ENCODE measurements at places on chromosomes 3 and 15.

- no peak for DNase-seq
These were observed 88.2 kb downstream of the CPN2 start for GRCh38 chr3:194262925-194263305.

DNA sequence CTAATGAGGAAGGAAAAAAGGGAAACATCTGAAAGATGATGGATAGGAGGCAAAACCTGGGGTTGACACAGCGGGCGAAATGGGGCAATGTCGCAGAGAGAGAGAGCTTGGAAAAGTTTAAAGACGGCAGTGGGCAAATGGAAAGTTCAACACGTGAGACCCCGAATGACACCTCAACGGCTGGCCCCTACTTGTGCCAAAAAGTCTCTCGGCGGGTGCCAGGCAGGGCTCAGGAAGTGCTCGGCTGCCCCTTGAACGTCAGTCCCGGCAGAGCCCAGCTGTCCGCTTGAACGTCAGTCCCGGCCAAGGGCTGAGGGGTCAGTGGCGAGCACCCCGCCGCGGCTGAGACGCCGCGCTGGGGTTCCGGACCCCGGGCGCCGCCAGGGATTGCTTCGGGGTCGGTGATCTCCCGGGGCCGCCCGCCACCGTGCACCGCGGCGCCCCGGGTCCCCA, 658 bp downstream of the EOGT start:
- DNase-seq: peak; percentile 12

GRCh38 chr3:178847190-178847589, 224.4 kb downstream of the ZMAT3 start:
- no peak for DNase-seq

DNA sequence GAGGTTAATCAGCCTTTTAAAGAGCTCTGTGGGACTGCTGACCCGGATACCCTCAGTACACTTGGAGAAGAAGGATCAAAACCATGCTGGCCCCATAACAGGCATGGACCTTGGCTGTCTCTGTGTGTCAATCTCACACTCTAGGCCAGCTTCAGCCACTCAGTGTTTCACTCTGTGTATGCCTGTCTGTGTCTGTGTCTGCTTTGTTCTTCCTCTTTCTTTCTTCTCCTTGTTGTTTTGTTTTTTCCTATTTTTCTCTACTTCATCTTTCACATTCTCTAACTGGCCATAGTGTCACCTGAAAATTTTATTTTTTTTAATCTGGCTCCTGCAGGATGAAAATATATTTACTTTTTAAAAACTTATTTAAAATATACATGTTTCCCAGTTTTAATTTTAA, 51.1 kb downstream of the SERP1 start:
- peak; percentile 3 for DNase-seq

DNA sequence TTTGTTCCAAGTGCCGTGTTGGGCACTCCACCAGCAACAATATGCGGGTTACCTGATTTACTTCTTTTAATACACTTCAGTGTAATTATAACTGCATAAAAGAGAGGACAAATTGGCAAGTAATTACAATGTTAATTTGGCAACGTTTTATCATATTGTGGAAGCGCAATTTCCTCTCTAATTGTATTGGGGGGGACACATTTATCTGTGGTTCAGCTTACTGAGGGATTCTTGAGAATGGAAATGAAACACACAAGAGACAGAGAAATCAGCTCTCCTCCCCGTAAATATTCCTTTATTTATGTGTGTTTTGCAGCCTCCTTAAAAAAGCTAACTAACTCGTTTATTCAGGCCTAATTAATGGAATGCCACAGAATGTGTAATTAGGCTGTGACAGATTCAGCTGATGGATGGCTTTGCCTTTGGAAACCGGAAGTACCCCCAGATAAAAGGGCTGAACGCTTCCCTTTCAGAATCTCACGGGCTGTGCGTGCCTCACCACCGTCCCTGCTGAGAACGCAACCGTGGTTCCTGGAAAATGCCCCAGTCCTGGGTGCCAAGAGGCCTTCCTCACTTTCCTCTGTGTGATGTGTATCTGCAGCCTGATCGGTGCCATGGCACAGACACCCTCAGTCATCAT, 247.1 kb upstream of the ST8SIA2 start:
- DNase-seq: no peak

GRCh38 chr3:115635406-115635805, 12.1 kb downstream of the GAP43 start:
- no peak for DNase-seq

DNA sequence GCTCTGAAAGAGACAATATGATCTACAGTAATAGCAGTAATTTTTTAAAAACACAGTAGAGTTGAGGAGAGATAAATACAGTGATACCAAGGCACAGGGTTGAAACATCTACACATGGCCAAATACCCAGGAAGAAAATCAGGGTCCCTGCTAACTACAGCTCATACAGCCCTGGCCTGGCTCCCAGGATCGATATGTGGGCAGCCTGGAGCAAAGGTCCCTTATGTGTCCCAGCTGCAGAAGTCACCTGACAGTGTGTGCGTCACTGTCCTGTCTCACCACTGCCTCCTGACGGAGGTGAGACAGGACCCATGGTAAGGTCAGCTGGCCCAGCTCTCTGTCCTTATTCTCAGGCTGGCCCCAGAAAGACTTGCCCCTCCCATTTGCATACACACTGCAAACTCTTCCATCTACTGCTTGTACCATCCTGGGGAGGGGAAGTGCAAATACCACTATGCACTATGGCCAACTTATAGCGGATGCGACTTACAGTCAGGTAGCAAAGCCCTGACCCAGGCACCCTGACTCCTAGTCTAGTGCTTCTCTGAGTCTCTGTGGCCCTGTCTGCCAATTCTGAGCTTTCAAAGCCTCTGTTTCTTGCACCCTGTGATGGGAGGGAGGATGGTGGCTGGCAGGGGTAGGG, 22.0 kb upstream of the BCL2L10 start:
- DNase-seq: no peak

- DNase-seq: no peak
These were observed at the start of gene THBS1 for GRCh38 chr15:39580485-39581241. THBS1 (plus strand) TSS chr15:39581079; CDS start chr15:39581858, 779 bp downstream.

GRCh38 chr15:55407498-55408011, 604 bp downstream of the CCPG1 start:
- DNase-seq: no peak

DNA sequence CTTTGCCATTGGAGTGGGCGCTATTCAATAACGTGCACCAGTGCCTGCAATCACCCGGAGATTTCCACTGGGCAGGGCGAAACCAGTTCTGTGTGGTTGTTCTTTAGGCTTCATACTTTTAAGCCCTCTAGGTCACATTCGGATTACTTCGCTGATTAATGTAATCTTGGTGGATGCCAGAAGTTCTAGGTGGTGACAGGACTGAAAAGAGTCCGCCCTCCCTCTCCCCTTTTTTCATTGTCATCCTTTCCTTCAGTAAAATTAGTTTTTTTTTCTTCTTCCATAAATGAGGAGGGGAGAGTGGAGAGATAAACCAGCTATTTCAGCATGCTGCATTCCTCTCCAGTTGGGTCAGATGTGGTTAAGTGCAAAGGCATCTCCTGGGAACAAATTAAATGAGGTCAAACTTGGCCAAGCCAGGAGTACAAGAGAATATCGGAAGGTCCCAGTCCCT, 2.3 kb upstream of the SLC2A2 start:
- DNase-seq: no peak

DNA sequence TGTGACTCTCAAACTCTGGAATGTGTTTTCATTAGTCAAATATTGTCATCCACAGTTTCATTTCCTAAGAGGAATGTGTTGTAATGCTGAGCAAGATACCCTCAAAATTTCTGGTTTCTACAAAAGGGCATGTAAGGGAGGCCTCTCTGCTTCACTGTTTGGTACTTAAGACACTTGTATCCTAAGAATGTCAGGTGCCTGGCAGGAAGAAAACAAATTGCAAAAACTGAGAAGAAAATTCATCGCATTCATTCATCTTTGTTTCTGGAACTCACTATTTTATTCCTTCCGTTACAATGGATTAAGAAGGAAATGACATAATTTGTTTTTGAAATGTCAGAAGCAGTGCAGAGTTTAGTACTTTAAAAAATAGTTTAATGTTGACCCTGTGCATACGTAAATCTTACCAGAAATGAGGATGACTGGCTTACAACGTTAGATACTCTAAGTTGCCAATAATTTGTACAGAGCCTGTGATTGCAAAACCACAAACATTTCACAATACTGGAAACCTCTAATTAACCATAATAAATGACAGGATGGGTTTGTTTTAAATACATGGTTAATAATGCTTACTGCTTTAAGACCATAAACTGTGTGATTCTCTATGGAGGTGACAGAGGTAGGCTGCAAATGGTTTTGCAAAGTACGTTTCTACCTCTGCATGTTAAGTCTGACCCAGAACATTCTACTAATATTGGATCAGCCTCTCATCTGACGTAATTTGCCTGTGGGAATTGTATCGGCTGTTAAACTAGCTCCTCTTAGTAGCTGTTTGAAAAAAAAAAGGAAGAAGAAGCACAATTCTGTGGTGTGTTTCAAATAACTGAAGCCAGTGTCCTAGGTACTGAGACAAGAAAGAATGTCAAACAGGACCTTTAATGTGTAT, 477.8 kb downstream of the RBMS3 start:
- DNase-seq: no peak

- no peak for DNase-seq
These were observed 54.1 kb downstream of the EXOG start for GRCh38 chr3:38549957-38550840.

- no peak for DNase-seq
These were observed 68.7 kb downstream of the CHRD start for GRCh38 chr3:184448321-184449160.

- DNase-seq: no peak
These were observed 50.7 kb downstream of the FOXP1 start for GRCh38 chr3:71532639-71533395.

DNA sequence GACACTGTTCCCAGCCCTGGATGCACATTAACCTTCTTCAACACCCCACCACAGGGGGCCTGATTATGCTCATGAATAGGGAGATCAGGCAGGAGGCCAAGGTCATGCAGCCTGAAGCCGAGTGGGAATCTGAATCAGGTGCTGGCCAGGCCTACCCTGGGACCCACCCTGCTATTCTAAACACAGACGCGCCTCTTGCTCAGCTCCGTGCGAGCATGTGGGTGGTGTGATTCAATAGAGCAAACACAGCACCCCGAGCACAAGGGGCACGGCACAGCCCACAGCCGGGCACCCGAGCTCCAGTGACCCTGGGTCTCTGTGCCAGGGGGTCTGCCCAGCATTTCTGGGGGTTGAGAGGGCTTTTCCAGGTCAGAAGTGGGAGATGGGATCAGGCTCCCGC, 24.6 kb upstream of the GRIP2 start:
- no peak for DNase-seq
